CD4-positive, alpha-beta T cell treated with Interleukin-15 for 4 hours (primary cell): ENCODE measurements at places on chromosomes 7 and 10.

GRCh38 chr10:68562661-68563570 lies 2.8 kb downstream of the TET1 start:
- DNase-seq, result no peak

GRCh38 chr7:157612009-157612663 lies 275.3 kb downstream of the DNAJB6 start:
- DNase-seq, result no peak

DNA sequence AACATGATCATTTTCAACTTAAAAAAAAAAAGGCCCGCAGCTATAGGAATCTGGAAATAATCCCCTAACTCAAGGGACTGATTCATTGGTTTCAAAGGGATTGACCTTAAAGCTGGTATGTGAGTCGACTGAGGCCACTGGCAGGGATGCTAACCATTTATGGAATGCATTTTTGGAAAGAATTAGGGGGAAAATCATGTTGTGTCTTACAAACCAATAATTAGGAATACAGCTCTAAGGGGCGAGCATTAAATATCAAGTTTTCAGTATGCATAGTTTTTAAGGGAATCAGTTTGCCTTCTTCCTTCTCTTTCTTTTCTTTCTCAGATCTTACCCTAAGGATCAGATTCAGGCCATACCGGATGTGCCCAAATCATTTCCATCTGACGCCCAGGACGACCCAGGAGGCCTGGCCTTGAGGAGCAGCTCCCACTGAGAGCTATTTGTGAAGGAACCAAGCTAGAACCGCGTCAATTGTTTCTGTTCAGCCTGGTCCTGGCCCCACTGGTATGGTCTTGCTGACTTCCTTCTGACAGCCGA lies 48.7 kb downstream of the BPGM start:
- DNase-seq, result no peak

DNA sequence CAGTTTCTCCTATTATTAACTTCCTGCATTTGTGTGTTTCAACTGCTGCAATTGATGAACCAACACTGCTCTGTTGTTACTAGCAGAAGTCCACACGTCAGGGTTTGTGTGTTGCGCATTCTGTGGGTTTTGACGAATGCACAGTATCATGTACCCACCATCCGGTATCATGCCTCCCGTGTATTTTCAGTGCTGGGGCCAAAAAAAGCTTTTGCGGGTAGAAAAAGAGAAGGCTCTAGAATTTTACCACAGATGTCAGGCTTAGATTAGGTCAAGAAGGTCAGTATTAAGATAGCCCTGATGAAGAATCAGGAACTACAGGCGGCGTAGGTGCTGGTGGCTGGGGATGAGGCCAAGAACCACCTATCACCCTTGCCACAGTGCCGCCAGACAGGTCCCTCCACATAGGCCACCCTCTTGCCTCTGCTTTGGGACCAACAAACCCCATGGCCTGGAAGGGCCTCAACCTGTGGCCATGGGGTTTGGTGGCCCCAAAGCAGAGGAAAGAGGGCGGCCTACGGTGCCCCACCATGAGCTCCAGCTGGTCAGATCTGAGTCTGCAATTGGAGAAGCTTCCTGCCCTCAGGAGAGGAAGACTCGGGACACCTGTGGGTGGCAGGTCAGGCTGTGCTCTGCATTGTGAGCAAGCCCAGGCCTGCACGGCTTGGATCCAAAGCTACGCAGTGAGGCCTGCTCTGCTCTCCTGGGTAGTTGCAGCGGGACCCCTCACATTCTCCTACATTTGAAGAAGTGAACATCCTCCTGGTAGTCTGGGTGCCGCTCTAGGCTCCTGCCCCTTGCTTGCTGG lies 71.9 kb downstream of the MKI67 start:
- DNase-seq, result no peak

DNA sequence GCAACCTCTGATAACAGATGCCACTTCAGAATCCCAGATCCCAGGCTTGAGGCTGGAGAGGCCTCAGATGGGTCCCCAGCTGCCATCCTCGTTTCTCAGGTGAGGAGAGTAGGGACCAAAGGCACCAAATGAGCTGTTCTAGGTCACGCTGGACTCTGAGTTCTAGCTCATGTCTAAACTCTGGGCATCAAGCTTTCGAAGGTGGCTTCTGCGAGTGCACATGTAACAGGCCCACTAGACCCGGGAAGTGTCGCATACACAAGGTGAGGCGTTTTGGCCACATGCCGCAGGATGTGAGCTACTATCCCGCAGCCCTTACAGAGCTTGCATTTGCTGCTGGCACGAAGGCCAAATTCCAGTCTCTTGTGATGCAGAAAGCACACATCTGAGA lies 355.1 kb upstream of the SHH start:
- DNase-seq, result no peak

- DNase-seq, result no peak
These were observed 236.3 kb downstream of the HTR7 start for GRCh38 chr10:90621577-90621976.

GRCh38 chr10:62748386-62748785 lies 56.1 kb upstream of the ADO start:
- no peak for DNase-seq
